ENCODE measurements at places on chromosomes 13 and 19.

GRCh38 chr13:113021811-113022210 is 52.8 kb downstream of the MCF2L start:
- no peak for DNase-seq

DNA sequence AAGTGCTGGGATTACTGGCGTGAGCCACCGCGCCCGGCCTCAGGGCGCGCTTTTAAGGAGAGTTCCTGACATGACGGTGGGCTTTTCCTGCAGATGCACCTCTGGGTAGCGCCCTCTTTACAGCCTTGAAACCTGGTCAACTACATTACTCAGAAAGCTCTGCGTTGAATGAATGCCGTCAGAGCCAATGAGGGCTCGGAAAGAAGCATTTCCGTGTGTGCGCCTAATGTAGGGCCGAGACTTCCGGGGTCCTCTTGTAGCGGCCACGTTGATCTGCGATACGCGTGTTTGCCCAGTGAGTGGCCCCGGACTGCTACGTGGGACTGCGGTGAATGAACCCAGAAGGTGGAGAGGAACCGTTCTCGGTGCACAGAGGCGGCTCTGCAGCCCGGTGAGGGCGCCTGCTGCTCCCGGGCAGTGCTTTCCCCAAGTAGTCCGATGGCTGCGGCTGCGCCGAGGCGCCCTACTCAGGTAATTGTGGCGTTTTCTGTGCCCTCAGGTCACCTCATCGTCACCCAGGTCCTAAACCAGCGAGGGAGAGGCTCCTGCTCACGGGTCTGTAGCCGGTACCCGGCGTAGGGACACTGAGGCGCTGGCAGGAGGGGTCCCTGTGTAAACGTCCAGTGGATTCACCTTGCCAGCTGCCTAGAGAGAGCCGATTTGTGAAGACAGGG is 4.9 kb upstream of the ZNF552 start:
- peak; percentile 71 for DNase-seq

- DNase-seq, result no peak
Measured at GRCh38 chr19:1644070-1644469, 8.3 kb downstream of the TCF3 start.

DNA sequence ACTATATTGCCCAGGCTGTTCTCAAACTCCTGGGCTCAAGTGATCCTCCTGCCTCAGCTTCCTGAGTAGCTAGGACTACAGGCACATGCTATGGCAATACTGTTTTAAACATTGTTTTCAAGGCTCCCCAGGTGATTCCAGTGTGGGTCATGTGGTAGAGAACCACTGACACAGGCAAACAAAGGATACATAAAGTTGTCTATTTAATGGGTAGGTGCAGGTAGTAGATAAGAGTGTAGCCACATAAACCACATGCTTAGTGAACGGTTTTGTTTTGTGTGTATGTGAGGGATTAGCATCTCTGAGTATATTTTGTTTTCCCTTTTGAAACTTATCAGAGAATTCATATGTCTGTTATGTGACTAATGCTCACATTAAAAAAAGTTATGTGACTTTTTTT is 36.7 kb downstream of the USPL1 start:
- DNase-seq, result no peak

DNA sequence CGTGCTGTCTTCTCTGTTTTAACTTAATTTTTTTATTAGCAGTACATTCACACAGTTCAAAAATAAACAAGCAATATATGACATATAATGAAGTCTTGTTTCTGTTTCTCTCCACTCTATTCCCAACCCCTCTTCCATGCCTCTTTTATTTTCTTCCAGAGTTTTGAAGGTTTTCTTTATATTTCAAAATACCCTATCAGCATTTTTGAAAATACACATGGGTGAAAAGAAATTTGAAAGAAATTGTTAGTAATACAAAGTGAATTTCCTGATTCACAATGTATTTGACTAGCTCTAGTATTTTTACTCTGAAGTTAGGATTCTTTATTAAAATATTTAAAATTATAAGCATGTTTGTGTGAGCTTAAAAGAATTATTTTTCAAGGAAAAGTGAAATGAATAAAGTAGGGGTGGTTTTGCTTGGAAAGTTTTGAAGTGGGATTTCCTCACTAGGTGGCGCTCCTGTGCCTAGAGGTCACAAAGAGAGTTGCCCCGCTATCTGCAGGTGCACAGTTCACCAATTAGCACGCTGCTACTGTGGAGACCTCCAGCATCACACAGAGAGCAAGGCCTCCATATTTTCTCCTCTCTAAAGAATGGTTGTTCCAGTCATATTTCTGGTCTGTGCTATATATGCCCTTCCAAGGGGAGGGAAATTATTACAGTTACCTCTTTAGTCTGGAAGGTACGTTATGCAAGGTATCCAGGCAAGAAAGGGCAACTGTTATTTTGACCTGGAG is 37.6 kb downstream of the SOX21 start:
- DNase-seq, result peak; percentile 1

GRCh38 chr19:15702534-15702930 is 25.3 kb upstream of the OR10H2 start:
- no peak for DNase-seq

- no peak for DNase-seq
Measured at GRCh38 chr19:33604651-33605050, 17.1 kb upstream of the CHST8 start.

- no peak for DNase-seq
Measured at GRCh38 chr13:110517505-110518225, 43.9 kb downstream of the RAB20 start.

DNA sequence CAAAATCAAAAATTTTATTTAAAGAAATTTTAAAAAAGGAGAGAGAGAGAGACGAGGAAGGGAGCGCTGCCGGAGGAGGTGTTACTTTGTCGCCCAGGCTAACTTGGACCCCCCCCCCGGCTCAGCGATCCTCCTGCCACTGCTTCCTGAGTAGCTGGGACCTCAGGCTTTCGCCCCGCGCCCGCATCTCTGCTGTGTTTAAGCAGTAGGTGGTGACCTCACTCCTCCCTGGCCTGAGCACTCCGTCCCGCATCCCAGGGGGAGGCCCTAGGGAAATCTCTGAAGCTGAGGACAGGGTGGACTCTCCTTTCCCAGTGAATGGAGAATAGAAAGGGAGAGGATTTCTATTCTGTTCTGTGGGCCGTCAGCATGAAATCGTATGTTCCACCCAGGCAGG is 485 bp upstream of the ZNF845 start:
- peak; percentile 7 for DNase-seq

DNA sequence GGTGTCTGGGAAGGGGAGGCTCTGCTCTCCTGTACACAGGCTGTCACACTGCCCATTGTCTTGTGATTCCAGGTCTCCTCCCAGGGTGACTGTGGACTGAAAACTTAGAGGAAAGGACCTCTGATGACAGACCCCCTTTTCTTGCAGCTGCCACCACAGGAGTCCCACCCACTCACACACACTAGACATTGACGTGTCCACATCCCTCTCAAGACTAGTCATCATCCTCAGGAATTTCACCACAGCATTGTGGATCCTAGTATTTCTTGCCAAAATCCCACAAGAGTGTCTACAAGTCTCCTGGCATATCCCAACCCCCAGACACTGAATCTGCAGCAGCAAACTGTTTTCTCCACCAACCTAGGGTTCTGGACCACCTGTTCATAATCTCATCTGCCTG is 5.3 kb downstream of the ZNF85 start:
- no peak for DNase-seq

Data from activated T-helper 9 cell treated with anti-CD3 and anti-CD28 coated beads, Interleukin-2, amount 50 U/mL, for 16 hours (primary cell).